ENCODE measurements at places on chromosomes 1 and 21.

DNA sequence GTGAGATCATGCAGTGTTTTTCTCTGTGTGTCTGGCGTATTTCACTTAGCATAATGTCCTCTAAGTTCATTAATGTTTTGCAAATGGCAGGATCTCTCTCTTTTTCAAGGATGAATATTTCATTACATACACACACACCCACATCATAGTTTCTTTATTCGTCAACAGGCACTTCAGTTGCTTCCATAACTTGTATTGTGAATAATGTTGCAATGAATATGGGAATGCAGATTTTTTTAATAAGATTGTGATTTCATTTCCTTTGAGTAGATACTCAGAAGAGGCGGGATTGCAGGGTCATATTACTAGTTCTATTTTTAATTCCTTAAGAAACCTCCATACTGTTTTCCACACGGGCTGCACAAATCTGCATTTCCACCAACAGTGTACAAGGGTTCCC lies 134.0 kb downstream of the CLEC20A start:
- DNase-seq, result peak; percentile 82

DNA sequence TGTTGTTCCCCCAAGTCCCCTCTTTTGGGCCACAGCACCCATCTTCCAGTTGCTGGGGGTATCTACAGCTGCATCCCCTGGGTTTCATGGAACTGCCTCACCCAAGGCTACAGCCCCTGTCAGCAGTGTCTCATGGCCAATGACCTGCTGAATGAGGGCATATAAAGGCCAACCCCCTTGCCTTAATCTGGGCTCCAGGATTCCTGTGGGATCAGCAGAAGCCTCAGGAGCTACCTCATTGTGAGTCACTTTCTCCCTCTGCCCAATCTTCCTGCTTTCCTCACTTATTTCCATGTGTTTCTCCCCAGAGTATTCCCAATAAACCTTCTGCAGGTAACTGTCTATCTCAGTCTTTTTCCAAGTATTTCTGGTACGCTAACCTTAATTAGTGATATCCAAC lies 37.3 kb upstream of the SYT14 start:
- DNase-seq, result peak; percentile 88

- no peak for DNase-seq
Measured at GRCh38 chr1:52542085-52542688, 10.7 kb downstream of the TUT4 start.

GRCh38 chr1:38027201-38028104 lies 14.9 kb downstream of the UTP11 start:
- DNase-seq, result no peak

DNA sequence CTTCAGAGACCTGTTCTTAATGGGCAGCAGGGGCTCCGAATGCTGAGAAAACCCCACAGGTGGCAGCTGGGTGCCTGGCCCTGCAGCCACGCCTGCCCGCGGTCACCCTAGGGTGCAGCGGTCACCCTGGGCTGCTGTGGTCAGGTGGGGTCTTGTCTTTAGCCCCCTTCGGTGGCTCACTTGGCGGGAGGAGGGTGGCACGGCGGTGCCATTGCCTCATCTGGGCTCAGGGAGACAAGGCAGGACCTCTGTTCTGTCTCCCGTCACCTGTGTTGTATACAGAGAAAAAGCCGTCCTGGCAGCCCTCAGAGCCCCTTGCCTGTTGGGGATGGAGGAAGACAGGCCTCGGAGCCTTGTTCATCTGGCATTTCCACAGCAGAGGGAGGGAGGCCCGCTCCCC lies 69.5 kb upstream of the TRAPPC10 start:
- no peak for DNase-seq

DNA sequence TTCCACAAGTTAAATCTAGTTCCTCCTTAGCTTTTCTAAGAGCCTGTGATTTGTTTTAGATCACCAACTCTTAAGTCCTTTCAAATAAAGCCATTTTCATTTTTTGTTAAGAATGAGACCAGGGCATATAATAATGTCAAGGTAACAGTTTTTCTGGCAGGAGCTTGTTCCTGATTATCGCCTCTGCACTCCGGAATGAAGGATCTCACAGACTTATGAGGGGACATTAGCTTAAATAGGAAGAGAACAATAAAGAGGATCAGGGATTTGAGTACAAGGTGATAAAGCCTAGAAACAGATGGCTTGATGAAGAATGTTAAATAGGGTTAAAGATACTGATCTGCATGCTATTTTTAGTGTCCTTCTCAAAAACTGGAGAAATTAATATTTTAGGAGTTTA lies 13.6 kb upstream of the OTUD7B start:
- no peak for DNase-seq

DNA sequence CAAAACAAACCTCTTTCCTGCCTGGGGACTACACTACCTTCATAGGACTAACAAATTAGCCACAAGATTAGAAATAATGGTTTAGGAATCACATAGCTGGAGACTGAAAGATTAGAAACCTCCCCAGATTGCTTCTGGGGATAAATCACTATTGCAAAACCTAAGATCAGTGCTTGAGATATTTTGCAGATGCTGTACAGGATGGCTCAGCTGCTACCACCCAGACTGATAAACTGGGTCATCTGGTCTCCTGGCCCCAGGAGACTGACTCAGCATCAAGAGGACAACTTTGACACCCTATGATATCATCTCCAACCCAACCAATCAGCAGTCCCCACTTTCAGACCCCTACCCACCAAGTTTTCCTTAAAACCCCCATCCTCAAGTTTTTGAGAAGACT lies 137.0 kb downstream of the LRRC53 start:
- peak; percentile 2 for DNase-seq

DNA sequence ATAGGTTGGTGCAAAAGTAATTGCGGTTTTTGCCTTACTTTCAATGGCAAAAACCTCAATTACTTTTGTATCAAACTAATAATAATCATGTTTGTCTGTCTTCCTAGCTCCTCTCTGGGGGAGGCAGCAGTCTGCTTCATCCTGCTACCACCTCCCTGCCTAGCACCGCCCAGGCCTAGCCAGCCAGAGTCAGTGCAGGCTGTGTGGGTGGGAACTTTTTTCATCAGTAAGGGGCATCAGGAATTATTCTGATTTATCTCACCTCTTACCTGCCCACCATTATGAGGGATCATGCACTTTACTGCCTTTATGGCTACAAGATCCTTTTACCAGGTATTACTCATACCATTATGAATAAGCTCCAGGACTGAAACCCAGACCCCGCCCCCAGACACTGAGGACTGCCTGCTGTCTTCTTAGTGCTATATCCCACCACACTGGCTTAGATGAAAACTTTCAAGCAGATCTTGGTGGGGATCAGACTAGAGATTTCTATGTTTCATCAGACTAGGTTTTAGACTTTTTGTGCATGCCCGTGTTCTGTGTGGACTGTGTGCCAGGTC lies 116.4 kb downstream of the PBX1 start:
- peak; percentile 25 for DNase-seq

DNA sequence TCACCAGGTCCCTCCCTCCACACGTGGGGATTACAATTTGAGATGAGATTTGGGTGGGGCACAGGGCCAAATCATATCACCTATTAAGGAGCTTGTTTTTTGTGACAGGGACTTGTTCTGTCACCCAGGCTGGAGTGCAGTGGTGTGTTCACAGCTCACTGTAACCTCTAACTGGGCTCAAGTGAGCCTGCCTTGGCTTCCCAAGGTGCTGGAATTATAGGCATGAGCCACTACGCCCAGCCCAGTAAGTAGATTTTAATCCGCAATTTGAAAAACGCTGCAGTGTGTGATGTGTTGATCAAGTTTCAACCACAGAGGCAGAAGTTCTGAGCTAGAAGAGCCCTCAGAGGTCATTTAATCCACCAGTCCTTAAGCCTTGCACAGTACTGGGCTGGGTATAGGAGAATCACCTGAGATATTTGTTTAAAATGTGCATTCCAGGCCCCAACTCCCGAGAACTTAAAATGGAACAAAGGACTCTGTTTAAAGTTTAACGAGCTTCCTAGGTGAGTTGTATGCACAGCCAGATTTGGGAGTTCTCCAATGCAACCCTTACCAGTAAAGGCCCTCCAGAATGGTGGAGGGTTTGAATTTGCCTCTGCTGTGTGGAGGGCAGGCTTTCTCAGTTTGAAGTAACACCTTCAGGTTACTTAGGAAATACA lies 13.4 kb downstream of the RPL11 start:
- DNase-seq, result no peak

DNA sequence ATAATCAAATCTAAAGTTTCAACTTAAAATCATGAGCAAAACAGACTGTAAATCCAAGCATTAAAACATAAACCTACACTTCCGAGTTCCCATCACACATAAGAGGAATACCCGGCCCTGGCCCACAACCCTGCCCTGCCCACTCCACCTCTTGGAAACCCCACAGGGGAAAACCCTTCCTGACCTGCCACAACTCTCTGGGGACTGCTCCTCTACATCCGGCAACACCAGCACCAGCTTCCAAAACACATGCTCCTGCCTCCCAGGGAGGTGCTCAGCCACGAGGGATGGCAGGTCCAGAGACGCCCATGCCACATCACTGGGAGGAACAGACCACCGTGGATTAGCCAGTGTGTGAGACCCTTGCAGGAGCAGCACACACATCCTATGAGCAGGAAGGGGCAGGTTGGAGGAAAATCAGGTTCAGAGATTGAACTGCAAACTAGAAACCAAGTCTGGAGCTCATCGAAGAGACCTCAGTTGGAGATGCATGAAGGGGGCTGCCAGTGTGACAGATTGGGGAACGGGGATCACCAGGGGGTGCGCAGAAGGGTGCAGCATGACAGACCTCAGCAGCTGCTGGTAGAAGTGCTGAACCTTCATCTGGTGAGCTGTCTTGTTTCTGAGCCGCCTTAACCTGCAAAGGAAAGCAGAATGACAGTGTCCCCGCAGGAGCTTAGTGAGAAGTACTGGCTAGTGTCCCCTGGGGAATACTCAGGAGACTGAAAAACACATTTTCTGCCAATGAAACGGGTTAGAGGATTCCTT lies 25.8 kb upstream of the LSS start:
- DNase-seq, result no peak

GRCh38 chr1:208233978-208234377 lies 10.2 kb downstream of the PLXNA2 start:
- no peak for DNase-seq

DNA sequence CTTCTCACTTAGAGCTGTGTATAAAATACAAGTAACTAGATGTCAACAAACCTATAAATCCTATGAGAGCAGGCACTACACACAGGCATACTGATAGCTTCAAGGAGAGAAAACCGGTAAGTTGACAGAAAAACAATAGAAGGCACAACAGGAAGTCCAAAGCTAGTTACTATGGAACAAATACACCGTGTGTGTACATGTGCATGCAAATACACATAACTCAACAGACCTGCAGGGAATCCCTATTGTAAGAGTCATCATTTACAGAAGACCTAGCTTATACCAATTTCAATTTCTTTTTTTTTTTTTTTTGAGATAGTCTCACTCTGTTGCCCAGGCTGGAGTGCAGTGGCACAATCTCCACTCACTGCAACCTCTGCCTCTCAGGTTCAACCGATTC lies 26.3 kb downstream of the JAK1 start:
- no peak for DNase-seq

GRCh38 chr1:208535511-208535910 lies 291.3 kb upstream of the PLXNA2 start:
- no peak for DNase-seq

DNA sequence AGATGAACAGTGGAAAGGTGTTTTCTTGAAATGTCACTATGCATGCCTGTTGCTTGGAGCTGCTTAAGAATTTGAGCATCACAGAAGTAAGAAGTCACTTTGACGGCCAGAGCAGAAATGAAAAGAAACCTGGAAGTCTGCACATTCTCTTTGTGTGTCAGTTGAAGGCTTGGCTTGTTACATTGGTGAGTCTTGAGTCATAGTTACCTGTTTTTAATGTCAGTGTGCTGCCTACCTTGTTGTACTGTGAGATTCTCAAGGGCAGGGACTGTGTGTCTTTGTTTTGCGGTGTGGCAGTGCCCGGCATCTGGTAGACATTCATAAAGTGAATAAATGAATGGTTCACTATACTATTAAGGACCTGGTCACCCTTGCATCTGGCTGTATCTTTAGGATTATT lies 9.9 kb downstream of the OTUD3 start:
- DNase-seq, result no peak

GRCh38 chr1:58941471-58942289 lies 157.8 kb upstream of the JUN start:
- DNase-seq, result no peak

DNA sequence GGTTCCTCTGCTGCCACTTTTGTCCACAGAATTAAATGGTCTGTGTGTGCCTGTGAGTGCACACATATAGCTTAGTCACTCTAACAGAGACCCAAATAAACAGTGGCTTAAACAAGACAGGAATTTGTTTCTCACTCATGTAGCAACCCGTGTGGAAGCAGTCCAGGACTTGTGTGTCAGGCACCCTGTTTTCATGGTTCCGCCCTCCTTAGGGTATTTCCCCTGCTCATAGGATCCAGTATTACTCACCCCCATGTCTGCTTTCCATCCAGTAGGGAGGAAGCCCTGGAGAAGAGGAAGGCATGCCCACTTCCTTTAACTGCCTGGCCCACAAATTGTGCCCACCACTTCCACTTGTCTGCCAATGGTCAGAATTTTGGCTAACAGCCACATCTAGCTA lies 41.3 kb upstream of the TACSTD2 start:
- DNase-seq, result peak; percentile 92

GRCh38 chr1:197195100-197195499 lies 48.6 kb upstream of the ASPM start:
- DNase-seq, result peak; percentile 52

DNA sequence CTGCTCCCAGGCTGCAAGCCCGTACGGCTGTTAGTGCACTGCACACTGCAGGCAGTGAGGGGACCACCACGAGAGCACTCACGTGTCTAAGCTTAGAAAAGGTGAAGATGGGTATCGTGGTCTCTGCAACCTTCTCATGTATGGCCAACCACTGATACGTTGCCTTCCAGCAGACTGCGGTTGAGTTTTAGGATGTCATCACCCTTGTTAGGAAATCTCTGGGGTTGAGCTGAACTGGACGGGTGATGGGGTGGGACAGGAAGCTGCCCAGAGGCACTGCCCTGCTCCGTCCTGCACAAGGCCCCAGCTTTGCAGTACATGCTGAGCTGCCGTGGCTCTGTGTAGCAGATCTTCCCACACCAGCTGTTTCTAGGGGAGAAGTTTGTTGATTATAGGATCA lies 43.3 kb downstream of the FAAP20 start:
- DNase-seq, result no peak

DNA sequence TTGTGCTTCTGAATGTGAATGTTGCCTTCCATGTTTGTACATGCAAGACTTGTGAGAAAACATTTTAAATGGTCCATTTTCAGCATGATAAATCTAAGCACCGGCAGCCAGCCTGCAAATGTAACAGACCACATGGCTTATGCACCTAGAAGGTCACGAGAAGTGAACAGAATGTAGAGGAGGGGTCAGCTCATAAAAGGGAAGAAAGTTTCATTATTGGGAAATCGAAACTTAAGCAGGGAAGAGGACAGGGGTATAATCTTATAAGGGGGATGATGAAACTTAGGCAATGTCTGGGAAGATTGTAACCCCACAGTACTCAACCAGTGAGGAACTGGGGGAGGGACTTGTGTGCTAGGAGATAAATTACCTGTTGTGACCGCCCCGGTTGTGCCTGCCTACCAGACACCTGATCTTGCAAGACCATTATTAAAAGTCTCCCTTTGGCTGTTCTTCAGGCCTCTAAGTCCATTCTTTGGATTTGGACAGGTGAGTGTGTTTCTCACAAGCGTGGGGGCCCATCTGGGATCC lies 37.7 kb upstream of the VN1R5 start:
- DNase-seq, result no peak

GRCh38 chr1:9128166-9128519 lies 759 bp downstream of the GPR157 start:
- DNase-seq, result no peak

All from fibroblast of skin of right biceps (primary cell).